Iris pigment epithelial cell (primary cell): ENCODE measurements at places on chromosomes 6 and 20.
A peak's percentile ranks its signal among the peaks of the same experiment; 100 is the strongest.

DNA sequence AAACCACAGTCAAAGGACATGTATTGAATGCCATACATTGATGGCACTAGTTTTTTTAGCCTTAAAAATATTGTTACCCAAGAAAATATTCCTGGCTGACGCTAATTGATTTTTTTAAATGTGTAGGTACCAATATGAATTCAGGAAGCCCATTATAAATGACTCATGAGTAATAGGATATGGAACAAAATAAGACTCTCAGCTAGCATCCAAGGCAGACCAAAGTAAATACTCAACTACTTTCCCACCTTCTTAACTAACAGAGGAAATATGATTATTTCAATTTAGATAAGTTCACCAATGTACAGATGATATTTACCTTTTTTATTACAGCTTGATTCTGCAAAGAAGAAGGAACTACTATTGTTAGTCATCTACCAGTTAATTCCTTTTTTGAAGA lies 43.2 kb upstream of the TXNDC5 start:
- no peak for DNase-seq

- DNase-seq: no peak
Measured at GRCh38 chr6:101129851-101130250, 248.7 kb upstream of the ASCC3 start.

DNA sequence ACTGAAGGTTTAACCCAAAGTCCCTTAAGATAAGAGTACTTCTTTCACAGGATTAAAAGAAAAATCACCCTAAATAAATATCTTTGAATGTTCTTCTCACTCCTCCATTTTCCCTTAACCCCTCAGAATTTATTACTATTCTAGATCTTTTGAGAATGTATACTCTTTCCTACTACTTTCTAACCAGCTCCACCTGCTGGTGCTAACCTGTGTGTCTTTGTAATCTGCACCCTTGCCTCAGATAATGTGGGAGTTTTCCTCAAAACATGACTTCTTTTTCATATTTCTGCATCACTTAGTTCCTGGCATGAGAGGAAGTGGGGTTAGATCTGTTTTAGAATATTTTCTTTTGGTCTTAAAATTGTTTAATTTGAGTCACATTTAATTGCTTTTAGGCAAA lies 394.2 kb downstream of the BMP2 start:
- DNase-seq: peak; percentile 43

GRCh38 chr6:4518506-4518905 lies 257.7 kb upstream of the CDYL start:
- peak; percentile 94 for DNase-seq

- no peak for DNase-seq
Measured at GRCh38 chr6:6942831-6943230, 164.9 kb upstream of the RREB1 start.

- no peak for DNase-seq
Measured at GRCh38 chr6:152727507-152727906, 23.1 kb upstream of the VIP start.

GRCh38 chr6:169993861-169994481 lies 242.5 kb downstream of the ERMARD start:
- DNase-seq: no peak
